ENCODE measurements at places on chromosomes 2 and 18.

GRCh38 chr2:151946899-151947812 is 118.9 kb upstream of the ARL5A start:
- DNase-seq: no peak

GRCh38 chr2:209525834-209526281 is 102.0 kb downstream of the MAP2 start:
- DNase-seq: no peak

- DNase-seq: no peak
Measured at GRCh38 chr2:48795065-48795464, 39.5 kb upstream of the LHCGR start.

GRCh38 chr2:9877026-9877425 is 33.8 kb downstream of the TAF1B start:
- DNase-seq: no peak

- no peak for DNase-seq
Measured at GRCh38 chr2:24540011-24540477, 49.0 kb downstream of the NCOA1 start.

GRCh38 chr2:173696274-173696673 is 268.9 kb downstream of the SP3 start:
- DNase-seq: no peak

DNA sequence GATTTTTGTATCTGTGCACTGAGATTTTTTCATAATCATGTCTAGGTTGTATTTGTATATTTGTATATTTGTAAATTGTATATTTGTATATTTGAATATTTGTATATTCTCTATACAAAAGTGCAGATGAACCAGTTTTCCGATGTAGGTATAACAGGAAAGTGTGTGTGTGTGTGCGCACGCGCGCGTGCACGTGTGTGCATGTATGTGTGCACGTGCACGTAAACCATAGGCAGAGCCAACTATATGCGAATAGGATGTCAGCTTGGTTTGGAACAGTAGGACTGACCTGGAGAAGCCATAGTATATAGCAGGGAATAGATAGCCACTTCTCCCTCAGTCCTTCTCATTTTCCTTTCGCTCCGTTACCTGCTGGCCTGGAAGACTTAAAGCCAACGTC is 565.8 kb downstream of the XIRP2 start:
- DNase-seq: no peak

DNA sequence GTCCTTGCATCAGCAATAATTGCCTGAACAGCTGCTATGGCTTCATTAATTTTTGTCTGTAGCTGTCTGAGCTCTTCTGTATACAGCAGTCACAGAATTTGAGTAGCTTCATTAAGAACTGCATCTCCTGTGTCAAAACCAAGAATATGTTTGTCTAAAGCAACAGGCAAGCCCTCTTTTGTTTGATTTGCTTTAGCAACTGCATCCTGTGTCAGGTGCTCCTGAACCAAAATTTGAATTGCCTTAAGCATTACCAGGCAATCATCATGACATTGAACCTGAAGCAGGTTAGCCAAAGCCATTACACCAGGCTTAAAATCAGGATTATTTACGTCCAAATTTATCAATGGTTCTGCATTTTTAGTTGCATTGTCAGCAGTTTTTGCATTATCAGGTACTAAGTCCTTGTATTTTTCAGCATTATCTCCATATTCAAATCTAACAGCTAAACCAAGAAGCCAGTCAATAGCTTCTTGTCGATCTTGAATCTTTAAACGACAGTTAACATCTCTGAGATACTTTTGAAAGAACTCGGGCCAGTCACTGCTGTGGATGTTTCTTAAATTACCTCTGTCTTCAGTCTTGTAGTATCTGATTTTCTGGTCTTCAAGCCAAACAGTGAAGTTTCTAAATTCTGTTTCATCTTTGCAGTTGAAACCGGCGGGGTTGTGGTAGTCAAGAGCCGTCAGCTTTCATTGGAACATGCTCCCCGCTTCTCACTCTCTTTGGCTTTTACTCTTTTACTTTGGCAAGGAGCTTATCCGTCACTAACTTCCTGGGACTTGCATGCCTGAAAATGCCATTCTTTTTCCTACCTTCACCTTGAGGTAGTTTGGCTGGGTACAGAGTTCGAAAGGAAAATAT is 42.2 kb downstream of the MERTK start:
- no peak for DNase-seq

Data from activated CD8-positive, alpha-beta memory T cell treated with anti-CD3 and anti-CD28 coated beads for 1 hour (primary cell).